ENCODE measurements at places on chromosomes 3 and 15.

GRCh38 chr3:23262766-23263165, 59.6 kb downstream of the UBE2E2 start:
- DNase-seq: no peak

DNA sequence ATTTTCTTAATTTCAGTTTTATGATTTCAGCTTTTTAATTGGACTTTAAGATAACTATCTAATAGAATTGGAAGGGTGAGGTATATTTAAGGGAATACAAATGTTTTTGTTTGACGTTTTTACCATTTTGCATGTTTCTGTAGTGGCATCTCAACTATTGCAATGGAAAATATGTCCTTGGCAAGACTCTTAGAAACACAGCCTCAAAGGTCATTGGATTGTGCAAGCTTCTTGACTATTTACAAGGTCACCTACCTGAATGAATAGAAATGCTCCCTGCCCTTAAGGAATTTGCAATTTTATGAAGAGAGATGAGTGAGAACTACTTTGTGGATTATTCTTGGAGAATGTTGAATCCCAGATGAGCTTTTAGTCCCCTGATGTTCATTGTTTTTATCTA, 43.1 kb downstream of the ITPR1 start:
- no peak for DNase-seq

DNA sequence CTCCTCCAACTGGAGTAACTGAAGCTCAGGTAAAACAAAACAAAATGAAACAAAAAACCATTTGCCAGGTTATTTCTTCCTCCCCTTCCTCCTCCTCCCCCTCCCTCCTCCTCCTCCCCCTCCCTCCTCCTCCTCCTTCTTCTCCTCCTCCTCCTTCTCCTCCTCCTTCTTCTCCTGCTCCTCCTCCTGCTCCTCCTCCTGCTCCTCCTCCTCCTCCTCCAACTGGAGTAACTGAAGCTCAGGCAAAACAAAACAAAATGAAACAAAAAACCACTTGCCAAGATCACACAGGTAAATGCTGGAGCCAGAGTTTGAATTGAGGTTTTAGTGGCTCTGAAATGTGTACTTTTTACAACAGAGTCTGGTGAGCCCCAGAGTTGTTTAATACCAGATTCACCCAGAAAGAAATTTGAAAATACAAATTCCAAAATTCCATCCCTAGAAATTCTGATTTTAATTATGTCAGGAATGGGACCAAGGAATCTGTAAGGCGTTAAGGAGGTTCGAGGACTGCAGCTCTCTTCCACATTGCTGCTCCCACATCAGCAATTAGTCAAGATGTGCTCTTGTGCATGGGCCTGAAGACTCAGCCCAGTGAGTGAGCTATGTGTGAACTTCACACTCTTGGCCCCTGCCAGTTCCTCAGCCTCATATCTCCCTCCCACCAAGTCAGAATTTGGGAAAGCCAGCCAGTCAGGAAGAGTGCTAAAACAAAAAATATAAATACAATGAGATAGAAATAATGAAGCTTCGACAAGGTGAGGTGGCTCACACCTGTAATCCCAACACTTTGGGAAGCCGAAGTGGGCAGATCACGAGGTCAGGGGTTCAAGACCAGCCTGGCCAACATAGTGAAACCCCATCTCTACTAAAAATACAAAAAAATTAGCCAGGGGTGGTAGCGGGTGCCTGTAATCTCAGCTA, 31.6 kb upstream of the ZNF770 start:
- no peak for DNase-seq

GRCh38 chr3:127970966-127971592, 56.0 kb downstream of the KBTBD12 start:
- no peak for DNase-seq

- DNase-seq: no peak
Measured at GRCh38 chr3:182357928-182358327, 435.4 kb upstream of the ATP11B start.

DNA sequence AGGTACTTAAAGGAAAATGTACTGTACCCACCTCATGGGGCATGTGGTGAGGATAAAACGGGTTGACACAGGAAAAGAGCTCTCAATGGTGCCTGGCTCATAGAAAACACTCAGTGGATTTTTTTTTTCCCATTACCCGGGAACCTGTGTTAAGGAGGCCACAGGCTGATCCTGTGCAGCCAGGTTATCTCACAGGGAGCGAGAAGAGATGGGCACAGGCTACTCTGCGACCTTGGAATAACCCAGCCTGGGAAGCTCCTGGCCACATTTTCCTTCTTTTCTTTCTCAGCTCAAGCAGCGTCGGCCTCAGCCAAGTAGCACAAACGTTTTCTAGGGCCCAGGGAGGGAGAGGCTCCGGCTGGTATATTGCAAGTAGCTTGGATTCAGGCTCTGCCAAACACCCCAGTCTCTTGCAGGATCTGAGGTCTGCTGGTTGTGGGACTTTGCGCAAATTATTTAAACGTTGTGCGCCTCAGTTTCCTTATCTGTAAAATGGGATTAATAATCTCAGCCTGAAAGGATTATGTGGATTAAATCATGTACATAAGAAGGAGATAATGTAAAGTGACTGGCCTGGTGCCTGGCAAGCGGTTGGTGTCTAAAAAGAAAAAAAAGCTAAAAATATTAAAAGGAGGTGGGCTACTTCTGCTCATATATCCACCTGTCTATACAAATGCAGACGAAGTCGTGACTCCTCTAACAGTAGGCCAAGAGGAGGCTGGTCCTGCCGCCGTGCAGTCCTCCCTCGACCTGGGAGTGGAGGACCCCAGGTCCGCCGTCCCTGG, 2.2 kb downstream of the FURIN start:
- no peak for DNase-seq

DNA sequence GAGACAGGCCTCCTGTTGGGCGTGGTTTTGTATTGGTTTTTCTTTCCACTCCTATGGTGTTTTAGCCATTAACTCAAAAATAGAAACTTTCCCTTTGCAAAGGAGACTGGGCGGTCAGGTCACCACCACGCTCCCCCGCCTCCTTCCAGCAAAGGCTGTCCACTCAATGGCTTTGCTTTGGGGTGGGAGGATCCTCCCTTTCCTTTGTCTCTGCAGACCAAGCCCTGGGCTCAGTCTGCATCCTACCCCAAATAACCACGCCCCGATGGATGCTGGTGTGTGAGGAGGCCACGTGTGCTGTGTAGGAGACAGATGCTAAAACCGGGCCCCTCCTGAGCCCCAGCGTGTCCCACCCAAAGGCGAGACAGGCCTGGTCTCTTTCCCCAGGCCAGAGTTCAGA, 68.5 kb downstream of the GRIP2 start:
- no peak for DNase-seq

GRCh38 chr15:77715860-77716259, 83.1 kb upstream of the LINGO1 start:
- no peak for DNase-seq

GRCh38 chr3:166986000-166986399, 394.1 kb downstream of the ZBBX start:
- DNase-seq: no peak

DNA sequence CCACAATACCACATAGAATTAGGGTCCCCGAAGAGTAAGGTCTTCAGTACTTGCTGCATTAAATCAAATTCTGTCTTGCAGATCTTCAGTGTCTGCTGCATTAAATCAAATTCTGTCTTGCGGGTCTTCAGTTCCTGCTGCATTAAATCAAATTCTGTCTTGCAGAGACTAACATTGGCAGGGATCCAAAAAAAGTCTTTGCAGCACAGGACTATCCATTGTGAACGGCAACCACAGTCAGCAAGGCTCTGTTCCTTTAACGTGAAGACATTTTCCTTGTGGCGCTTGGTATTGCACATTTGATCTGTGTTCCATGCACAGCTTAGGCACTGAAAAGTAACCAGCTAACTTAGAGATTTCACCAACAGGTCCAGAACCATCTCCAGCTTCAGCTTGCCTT, 46.8 kb upstream of the POMGNT2 start:
- DNase-seq: no peak

- no peak for DNase-seq
Measured at GRCh38 chr3:87473944-87474343, 197.6 kb upstream of the POU1F1 start.

DNA sequence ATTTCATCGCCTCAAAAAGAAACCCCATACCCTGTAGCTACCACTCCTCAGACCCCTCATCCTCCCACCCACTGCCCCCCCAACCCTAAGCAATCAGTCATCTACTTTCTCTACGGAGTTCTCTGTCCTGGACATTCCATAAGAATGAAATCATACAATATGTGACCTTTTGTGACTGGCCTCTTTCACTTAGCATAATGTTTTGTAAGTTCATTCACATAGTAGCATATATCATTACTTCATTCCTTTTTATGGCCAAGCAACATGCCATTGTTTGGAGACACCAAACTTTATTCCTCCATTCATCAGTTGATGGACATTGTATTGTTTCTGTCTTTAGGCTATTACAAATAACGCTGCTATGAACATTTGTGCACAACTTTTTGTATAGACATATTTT, 64.2 kb downstream of the TNIK start:
- no peak for DNase-seq

- peak; percentile 55 for DNase-seq
Measured at GRCh38 chr3:105752791-105753415, 115.9 kb downstream of the CBLB start.

DNA sequence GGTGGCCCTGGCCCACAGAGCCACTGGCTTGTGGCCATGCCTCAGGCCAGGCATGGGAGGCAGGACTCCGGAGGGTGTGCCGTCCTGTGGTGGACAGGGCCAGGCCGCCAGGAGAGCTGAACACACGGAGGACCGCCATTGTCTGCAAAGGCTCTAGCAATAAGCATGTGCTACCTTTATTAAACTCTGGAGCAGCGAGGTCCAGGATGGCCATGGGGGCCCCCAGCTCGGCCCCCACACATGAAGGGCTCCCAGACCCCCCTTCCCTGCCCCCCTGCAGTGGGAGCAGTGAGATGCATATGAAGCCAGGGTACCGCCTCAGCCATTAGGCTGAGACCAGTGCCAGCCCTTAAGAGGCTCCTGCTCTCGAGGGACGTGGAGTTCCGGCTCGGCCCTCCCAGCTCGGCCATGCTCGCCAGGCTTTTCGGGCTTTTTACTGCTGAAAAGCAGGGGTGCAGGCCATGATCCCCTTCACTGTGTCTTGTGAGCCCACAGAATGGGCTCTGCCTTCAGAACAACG, 2.7 kb downstream of the AMIGO3 start:
- no peak for DNase-seq

DNA sequence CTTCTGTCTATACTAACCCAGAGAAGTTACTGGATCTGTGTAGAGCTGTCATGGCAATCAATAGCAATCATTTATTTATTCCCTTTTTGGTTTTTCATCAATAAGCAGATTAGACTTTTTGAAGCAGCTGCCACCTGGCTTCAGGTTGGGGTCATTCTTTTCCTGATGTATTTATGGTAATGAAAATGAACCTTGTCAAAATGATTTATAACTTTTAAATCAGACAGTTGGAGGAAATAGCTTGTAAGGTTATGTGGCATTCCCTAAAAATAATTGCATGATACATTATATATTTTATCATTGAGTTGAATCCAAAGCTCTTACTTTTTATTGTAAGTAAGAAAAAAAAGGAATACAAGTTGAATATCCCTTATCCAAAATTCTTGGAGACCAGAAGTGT, 8.6 kb downstream of the TIPARP start:
- no peak for DNase-seq

GRCh38 chr3:65807225-65807624, 231.5 kb downstream of the MAGI1 start:
- no peak for DNase-seq

DNA sequence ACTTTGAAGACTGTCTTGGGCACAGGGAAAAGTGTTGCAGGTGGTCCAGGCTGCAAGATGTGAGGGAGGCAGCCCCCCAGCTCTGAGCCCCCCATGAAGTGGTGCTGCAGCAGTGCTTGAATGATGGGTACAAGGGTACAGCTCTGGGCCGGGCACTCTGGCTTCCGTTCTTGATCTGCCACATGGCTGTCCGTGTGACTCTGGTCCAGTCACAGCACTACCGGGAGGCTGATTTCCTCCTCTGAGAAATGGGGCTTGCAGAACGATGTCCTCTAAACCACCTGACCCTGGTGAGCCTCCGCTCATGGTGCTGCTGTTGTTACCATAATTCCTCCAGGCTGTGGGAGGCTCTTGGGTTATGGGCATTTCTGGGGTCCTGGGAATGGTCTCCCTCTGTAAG, 75.1 kb downstream of the FBLN2 start:
- no peak for DNase-seq

GRCh38 chr3:156978481-156978961, 152.4 kb downstream of the LEKR1 start:
- no peak for DNase-seq

DNA sequence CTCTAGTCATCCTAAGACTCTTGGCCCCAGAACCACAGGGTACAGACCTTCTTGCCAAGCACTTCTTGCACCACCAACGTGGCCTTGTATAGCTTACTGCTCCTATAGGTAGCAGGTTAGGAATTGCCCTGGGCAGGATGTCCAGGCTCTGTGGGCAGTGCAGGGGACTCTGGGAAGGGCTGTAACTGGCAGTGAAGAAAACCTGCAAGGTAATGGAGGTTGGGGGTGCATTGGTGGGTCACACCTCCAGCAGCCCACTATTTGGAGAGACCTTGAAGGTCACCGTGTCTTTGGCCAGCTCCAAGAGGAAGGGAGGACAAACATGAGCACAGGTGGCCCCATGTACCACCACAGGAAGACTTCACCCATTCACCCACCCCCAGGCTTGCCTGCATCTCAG, 21.3 kb upstream of the XYLB start:
- DNase-seq: no peak

DNA sequence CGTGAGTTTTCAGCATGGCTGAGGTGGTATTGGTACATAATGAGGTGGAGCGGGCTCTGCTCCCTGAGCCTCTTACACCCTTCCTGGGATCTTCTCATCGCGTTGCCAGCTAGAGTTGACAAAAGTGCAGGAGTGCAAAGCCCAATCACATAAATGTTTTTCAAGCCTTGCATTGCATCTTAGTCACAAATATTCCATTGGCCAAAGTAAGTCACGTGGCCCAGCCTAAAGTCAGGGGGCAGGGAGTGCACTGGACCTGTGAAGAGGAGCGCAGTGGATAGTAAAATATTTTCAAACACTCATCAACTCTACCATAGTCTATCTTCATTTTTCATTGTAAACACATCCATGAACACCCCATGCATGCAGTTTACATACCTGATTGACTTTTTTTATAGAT, 329.8 kb upstream of the NR2E3 start:
- DNase-seq: no peak

GRCh38 chr3:135329479-135329878, 534.4 kb downstream of the EPHB1 start:
- no peak for DNase-seq

DNA sequence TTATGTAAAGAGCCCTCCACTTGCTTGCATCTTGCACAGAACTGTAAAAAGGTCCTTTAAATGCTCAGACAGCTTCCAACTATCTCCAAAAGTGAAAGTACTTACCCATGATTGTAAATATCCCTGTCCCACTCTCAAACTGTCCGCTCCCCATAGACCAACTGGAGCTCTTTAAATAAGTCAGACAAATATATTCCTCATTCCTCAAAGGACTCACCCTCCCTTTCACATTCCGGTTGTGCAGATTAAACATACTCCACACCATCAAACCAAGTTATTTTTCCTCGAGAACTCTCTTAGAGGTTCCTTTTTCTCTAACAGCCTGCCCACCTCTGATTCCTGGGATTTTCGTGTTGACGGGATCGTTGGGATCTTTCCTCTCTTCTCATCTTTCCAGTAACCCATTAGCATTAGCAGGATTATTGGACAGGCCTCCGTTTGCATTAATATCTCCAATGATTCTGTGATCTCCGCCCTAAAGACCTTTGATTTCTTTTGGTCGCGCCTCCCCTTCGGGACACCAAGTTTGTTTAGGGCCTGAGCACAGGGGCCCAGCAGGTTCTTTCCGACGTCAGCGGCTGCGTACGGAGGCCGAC, 763 bp downstream of the GOLGB1 start:
- no peak for DNase-seq

GRCh38 chr3:17356585-17356984, 385.8 kb downstream of the TBC1D5 start:
- DNase-seq: no peak

All from CD8-positive, alpha-beta T cell (primary cell).